Immature natural killer cell (primary cell): ENCODE measurements at places on chromosomes 2 and 18. TPM values are rescaled to one million over a fixed set of nuclear protein-coding genes. Genes with fewer than 3 reads are reported as not detected.
A peak's percentile ranks its signal among the peaks of the same experiment; 100 is the strongest.

- H3K36me3 ChIP-seq = peaks cover 4% of the 10 kb centered on the region
- H3K4me3 ChIP-seq = no peak overlapping the region
- H3K27me3 ChIP-seq = no peaks in the 10 kb centered on the region
- no peak for DNase-seq
- H3K27ac ChIP-seq = no peak overlapping the region
These were observed 238.3 kb upstream of the TRIB2 start for GRCh38 chr2:12478151-12479064.

Gene CEP76
- 2.7 TPM for polyA plus RNA-seq

DNA sequence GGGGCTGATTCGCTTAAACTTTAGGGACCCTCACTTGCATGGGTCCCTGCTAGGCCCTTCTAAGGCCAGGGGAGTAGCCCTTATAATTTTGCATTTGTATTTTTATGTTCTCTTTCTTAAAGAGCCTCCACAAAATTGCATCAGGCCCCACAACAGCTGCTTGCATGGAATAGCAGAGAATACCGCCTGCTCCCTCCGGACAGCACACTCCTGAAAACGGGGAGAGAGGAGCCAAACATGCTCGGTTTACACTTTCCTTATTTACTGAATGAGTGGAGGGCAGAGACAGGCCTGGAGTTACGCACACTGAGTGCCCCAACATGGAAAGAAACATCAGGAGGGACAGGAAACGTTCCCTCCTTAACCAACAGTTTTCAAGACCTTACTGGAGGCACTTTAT lies 132.2 kb downstream of the ANTXR1 start:
- no peak overlapping the region for H3K27ac ChIP-seq
- peaks cover 3% of the 10 kb centered on the region for H3K27me3 ChIP-seq
- no peak overlapping the region for H3K4me3 ChIP-seq
- H3K36me3 ChIP-seq = no peaks in the 10 kb centered on the region

Gene CCDC68
- not detected for polyA plus RNA-seq

DNA sequence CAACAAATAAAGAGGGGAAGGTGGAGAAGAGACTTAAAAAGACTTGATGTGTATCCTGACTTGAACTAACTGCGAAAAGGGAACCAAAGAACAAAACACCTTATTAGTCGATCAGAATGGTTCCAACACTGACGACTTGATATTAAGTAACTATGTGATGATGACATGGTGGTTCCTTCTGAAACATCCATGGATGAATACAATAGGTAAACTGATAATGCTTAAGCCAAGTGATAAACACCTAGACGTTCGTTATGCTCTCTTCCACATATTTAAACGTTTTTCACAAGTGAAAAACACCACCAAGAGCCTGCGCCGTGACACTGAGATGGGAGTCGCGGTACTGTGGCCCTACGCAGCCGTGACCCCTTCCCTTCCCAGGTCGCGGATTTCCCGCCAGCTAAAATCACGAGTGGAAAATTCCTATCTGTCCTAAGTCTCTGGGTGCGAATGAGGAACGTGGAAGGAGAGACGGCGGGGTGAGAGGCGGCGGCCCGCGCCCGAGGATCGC lies 797 bp downstream of the TTC32 start:
- no peak for DNase-seq
- H3K4me3 ChIP-seq = peak overlapping the region; percentile 96
- H3K36me3 ChIP-seq = no peaks in the 10 kb centered on the region
- H3K4me1 ChIP-seq = peaks cover 40% of the 10 kb centered on the region

Gene SYT4
- polyA plus RNA-seq = not detected

DNA sequence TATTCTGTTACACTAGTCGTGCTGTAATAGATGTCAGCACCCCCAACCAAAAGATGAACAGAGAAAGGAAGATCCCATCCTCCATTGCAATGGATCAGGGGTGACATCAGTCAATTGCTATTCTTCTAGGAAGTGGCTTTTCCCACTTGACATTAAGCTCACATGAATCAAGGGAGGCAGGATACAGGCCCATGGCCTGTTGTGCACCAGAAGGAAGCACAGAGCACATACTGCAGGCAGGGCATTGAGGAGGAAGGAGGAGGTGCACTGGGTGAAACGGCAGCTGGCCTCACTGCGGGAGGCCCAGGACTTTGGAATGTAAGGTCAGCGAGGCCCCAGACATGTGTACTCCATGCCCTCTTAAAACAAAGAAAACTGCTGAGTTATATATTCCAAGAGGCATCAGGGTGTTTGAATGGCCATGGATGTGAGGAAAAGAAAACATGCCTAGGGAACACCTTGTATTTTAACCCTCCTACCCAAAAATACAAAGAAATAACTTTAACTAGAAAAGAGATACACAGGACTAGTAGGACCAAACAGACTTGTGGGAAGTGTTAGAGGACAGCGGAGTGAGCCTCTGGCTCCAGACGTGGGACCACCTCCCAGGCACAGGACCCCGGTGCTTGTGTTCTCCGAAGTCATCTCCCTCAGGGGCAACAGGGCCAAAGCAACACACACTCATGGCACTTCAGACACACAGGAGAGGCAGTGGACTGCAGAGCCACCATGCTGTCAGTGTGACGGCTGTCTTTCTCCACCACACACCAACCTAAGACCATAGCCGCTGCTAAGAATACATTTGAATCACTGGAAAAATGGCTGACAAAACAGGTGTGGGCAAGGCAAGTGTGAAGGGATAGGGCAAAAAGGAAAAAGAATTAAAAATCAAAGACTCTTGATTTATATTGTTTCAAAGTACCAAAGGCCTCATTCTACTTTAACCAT lies 51.4 kb upstream of the RIOK3 start:
- H3K36me3 ChIP-seq = peaks cover 15% of the 10 kb centered on the region
- DNase-seq = no peak
- H3K4me1 ChIP-seq = peaks cover 58% of the 10 kb centered on the region

DNA sequence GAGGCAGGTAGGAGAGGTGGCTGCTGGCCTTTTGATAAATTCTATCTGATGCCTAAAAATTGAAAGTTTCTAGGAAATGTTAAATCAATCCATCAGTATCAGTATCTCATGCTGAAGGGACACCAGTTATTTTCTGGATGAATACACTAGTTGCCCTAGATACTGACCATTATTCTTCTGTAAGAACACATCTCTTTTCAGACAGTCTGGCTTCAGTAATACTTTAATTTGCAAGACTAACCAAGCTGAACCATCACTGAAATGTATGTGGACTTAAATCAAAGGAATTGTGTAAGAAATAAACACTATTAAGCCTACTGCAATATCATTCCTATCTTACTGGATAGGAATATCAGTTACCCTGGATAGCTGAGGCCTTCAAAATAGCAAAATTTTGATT lies 1546.3 kb downstream of the LRP1B start:
- H3K36me3 ChIP-seq = peaks cover 3% of the 10 kb centered on the region
- H3K27ac ChIP-seq = no peak overlapping the region
- no peaks in the 10 kb centered on the region for H3K27me3 ChIP-seq
- no peaks in the 10 kb centered on the region for H3K4me1 ChIP-seq

DNA sequence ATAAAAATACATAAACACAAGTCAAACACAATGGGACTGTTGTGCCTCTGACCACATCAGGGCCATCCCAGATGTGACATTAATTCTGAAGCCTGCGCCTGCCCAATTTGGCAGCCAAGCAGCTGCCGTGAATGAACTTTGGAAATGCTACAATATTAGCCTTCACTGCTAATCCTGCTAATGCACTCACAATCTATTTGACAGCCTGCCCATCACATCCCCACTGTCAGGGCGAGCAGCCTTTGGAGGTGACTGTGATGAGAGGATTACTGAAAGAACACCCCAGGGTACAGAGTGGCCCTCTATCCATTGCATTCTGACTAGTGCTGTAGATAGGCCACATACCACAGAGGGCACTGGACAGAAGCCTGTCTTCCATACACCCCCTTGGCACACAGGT lies 21.6 kb downstream of the OSR1 start:
- no peak for DNase-seq
- H3K4me3 ChIP-seq = no peak overlapping the region
- no peaks in the 10 kb centered on the region for H3K27me3 ChIP-seq
- H3K27ac ChIP-seq = no peak overlapping the region

Gene SPP2
- not detected for polyA plus RNA-seq

DNA sequence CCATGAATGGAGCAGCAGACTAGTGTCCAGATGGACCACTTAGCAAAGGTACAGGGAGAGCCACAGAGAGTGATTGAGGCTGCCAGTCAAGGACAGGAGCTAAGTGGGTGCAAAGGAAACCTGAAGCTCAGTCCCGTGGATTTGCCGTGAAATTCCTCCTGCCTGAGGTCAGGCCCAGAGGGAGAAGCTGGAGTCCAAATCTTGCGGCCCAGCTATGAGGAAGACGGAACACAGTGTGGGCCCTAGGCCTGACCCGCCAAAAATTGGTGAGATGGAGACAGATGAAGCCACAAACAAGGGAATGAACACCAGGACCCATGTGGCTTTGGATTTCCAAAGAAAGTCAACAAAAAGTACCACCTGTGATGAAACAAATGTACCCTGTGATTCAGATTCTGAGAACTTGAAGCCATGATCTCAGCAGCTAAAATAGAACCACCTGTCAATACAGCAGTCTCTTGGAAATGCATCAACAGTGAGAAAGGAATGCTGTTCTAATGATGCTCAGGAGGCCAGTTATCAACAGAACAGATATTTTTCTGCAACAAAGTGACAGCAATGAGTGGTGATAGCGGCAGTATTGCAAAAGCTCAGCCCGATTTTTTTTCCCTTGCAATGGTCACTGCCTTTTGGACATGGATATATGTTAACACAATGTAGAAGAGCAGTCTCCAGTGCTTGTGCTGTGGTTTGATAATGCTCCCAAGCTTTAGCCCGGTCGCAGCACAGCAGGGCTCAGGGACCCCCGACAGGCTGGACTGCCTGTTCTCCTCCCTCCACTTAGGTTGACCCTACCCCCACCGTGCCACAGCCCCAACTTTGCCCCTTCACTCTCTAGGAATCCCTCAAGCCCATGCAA lies 10.7 kb downstream of the COL6A3 start:
- DNase-seq = no peak
- no peak overlapping the region for H3K4me3 ChIP-seq
- no peaks in the 10 kb centered on the region for H3K36me3 ChIP-seq
- H3K27ac ChIP-seq = no peak overlapping the region
- H3K4me1 ChIP-seq = no peaks in the 10 kb centered on the region
- peaks cover 13% of the 10 kb centered on the region for H3K27me3 ChIP-seq

GRCh38 chr2:9146646-9147045 lies 60.0 kb upstream of the ASAP2 start:
- no peak overlapping the region for H3K27ac ChIP-seq
- peaks cover 4% of the 10 kb centered on the region for H3K4me1 ChIP-seq
- no peak for DNase-seq
- no peaks in the 10 kb centered on the region for H3K36me3 ChIP-seq
- peaks cover 2% of the 10 kb centered on the region for H3K27me3 ChIP-seq

DNA sequence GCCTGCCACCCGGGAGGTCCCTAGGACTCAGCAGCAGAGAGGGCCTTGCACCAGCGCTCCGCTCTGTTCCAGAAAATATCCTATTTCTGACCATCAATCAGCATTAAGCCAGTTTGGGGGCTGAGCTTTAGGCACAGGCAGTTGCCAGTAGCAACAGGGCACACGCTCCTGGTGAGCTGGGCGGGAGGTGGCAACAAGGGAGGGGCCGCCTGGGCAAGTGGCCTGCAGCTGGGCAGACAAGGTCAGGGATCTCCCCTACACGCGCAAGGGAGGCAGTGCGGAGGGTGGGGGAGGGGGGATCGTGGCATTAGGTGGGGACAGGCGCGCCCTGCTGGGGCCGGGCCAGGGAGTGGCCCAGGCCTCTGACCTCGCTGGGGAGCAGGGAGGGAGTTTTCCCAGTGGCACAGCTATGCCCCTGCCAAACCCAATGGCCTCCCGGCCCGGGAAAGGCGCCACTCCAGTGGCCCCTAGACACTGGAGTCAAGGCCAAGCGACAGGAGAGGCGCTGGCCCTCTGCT lies 302.8 kb downstream of the NCKAP5 start:
- H3K27me3 ChIP-seq = peaks cover 5% of the 10 kb centered on the region
- no peaks in the 10 kb centered on the region for H3K4me1 ChIP-seq
- H3K27ac ChIP-seq = no peak overlapping the region
- no peaks in the 10 kb centered on the region for H3K36me3 ChIP-seq
- H3K4me3 ChIP-seq = no peak overlapping the region
- DNase-seq = no peak

Gene TBR1
- not detected for polyA plus RNA-seq

DNA sequence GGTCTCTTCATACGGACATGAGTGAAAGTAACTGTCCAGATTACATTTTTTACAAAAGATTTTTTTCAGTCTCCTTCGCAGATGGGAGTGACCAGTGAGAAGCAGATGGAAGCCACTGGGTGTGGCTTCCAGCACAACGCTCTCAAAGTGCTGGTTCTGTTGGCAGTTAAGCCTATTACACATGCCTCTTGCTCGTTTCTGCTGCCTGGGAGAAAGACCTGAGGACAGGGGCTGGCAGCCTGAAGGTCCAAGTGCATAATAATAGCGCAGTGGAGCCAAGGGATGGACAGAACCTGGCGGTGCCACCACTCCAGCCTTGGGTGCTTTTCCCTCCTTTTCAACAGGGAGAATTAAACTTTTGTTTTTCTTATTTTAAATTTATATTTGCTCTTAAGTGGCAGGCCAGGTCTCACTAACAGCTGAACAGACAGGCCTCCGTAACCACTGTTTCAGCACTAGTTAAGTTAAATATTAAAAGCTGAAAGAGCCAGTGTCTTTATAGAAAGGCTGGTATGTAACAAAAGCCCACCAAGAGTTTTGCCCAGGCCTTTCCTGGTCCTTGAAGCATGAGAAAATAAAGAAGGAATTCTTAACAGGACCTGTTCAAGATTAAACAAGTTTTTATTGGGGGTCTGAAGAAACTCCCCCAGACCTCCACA lies 1.2 kb upstream of the SKA1 start:
- peaks cover 4% of the 10 kb centered on the region for H3K36me3 ChIP-seq
- H3K27me3 ChIP-seq = peaks cover 4% of the 10 kb centered on the region

DNA sequence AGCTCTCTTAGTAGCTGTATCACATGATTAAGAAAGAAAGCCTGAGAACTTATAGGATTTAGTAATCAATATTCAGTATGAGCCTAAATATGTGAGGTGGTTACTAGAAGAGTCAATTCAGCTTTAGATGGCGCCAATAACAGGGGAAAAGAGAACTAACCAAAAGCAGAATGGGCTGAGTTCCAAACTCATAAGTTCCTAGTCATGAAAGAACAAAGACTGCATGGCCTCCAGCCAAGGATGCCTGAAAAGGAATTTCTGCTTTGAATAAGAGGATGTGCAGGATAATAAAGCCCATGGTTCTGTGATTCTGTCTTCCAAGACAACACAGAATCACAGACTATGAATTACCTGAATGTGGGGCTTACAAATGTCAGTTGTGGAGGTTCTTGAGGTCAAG lies 196.5 kb downstream of the SATB2 start:
- no peak overlapping the region for H3K27ac ChIP-seq
- no peak for DNase-seq
- no peak overlapping the region for H3K4me3 ChIP-seq
- H3K27me3 ChIP-seq = no peaks in the 10 kb centered on the region
- no peaks in the 10 kb centered on the region for H3K4me1 ChIP-seq
